Activated naive CD8-positive, alpha-beta T cell treated with anti-CD3 and anti-CD28 coated beads, Interleukin-2, amount 10 ng/mL, durations not matched to agents 7 days and 5 days (primary cell): ENCODE measurements at places on chromosomes 7 and 10. TPM values are rescaled to one million over a fixed set of nuclear protein-coding genes. Genes with fewer than 3 reads are reported as not detected.

DNA sequence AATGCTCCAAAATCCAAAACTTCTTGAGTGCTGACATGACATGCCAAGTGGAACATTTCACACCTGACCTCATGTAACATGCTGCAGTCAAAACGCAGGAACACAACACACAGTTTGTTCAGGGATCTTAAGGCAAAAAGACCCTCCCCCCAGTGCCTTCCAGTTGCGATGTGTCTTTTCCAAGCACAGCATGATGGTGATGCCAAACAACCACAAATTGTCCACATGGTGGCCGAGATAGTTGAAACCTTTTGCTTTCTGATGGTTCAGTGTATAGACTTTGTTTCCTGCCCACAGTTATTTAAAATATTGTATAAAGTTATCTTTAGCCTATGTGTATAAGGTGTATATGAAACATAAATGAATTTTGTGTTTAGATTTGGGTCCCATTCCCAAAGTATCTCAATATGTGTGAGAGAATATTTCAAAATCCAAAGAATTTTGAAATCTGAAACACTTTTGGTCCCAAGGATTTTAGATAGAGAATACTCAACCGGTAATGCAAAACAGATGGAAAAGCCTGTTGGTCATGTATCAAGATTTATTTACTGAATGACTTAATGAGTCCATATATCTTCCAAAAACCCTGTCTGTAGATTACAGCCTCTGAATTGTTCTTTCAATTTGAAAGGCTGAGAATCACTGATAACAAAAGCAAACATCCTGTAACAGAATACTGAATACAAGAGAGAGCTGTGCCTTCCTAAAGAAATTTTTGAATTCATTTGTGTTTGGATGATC is 93.4 kb upstream of the OIT3 start:
- DNase-seq: no peak

DNA sequence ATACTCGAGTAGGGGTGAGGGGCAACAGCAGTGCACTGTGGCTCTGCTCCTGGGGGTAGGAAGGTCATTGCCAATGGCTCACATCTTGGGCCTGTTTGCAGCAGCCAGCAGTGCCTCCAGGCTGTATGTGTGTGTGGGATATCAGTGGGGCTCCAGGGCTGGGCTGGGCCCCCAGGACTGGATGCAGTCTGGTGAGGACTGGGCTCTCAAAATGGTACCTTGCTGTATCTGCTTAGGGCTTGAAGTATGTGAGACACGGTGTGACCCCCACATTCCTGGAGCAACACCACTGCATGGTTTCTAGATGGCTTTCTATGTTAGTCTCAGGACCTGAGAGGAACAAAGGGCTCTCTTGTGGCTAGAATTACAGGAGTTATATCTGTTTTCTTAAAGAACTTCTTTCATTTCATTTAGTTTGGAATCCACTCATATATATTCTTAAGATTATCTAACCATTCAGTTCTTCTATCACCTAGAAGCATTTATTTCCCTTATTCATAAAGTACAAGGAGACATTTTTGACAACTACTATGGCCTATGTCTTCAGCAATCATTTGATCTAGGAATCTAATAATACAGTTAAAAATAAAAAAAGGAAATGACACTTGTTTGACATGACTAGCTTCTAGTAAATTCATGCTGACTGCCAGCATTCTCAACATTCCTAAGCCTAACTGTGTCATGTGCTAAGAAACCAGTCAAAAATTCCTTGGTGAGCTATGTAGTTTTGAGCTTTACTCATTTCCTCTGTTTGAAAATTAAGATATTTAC is 443.2 kb upstream of the SEMA3A start:
- DNase-seq: no peak

- no peak for DNase-seq
Observed at GRCh38 chr10:97868134-97868685, 18.6 kb downstream of the GOLGA7B start.

The MSS51 gene
- 4.0 TPM for total RNA-seq

DNA sequence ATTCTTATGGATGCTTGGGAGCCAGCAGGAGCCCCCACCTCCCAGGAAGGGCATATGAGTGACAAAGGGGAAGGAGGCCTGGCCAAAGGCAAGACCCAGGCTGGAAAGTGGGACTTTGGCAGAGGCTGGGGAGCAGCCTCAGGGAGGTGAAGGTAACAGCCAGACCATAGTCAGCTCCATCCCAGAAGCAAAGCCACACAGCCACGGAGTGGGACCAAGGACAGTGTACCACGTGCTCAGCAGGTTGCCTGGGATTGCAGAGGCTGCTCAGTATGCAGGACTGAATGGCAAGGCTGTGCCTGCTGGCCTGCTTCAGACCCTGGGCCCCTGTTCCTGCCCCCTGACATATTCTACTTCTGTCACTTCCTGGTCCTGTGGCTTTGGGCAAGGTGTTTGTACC is 17.6 kb upstream of the GPR26 start:
- no peak for DNase-seq

The RALA gene
- total RNA-seq: 32.4 TPM

GRCh38 chr10:11165591-11166543 is 148.2 kb downstream of the CELF2 start:
- peak; percentile 71 for DNase-seq

DNA sequence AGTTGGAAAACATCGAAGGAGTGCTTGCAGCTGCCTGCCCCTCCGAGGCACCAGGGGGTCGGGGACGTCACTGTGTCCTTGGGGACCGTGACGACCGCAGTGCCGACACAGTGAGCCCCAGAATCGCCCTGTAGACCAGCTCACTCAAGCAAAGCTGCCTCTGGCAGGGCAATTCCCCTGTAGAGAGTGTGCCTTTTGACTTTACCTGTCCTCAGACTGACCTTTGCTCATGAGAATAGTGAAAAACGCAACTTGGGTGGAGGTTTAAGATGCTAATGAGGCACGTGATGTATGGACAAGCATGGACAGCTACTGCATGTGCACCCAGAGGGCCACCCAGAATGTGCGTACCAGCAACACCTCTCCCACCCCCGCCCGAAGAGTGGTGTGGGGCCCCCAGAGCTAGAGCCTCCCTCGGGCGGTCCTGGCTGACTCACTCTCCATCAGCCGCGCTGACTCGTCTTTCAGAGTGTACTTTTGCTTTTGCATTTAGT is 271.9 kb downstream of the ADARB2 start:
- DNase-seq: no peak

- no peak for DNase-seq
Observed at GRCh38 chr10:50614444-50615137, 9.2 kb downstream of the SGMS1 start.

GRCh38 chr7:154777023-154777422 is 225.9 kb downstream of the PAXIP1 start:
- DNase-seq: no peak

GRCh38 chr7:80054356-80054755 is 80.3 kb upstream of the GNAI1 start:
- no peak for DNase-seq

DNA sequence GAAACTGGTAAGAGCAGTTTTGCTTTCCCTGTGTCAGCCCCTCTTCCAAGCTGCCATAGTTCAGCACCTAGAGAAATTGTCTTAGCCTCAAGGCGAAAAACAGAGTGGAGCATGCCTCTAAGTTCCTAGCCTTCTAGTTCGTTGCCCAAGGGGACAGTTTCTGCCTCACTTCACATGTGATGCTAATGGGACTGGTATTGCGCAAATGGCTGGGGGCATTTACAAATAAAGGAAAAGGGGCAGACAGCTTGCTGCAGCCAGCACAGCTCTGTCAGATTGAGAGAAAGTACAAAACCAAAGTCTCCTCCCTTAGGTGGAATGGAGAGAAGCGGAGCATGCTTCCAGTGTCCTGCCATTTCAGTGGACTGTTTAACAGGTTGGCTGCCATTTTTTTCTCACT is 567.7 kb downstream of the ETV1 start:
- DNase-seq: no peak

DNA sequence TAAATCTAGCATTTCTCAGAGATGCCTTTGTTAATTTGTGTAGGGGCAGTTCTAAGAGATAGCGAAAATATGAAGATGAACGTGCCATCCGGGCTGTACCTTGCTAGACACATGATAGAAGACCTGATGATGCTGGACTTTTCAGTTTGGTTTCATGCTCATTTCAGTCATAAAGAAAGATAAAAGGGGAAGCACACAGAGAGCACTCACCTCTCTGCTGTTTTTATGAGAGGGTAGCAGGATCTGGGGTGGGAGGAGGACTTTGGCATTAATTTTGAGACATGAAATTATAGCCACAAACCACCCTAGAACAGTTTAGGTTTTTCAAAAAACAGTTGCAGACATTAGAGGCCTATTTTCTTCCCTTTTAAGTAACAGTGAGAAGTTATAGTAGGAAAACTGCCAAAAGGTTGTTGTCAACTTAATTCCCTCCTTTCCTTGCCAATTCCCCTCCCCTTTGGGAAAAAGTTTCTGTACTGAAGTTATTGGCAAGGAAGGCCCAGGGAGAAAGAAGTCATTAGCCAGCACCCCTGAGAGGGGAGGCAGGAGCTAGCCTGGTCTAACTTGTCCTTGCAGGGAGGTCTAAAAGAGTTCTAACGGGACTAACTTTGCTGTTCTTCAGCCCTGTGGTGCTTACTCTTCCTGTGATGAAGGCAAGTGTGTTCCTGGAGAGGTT is 2.6 kb downstream of the ST7 start:
- no peak for DNase-seq

The PRR15 gene
- not detected for total RNA-seq

The OR2A7 gene
- 2.2 TPM for total RNA-seq

- DNase-seq: no peak
Observed at GRCh38 chr10:50941629-50942028, 56.2 kb upstream of the A1CF start.

The TMEM213 gene
- total RNA-seq: not detected

The NUTM2B gene
- 1.8 TPM for total RNA-seq

- no peak for DNase-seq
Observed at GRCh38 chr10:43383204-43383971, 12.0 kb downstream of the FXYD4 start.

The MGMT gene
- 24.0 TPM for total RNA-seq

- DNase-seq: no peak
Observed at GRCh38 chr7:22655781-22656180, 71.2 kb upstream of the IL6 start.

GRCh38 chr10:125611216-125611615 is 71.7 kb downstream of the TEX36 start:
- no peak for DNase-seq

- no peak for DNase-seq
Observed at GRCh38 chr7:39642896-39643295, 19.5 kb downstream of the RALA start.

The RELN gene
- total RNA-seq: not detected
